Stimulated activated CD4-positive, alpha-beta T cell treated with anti-CD3 and anti-CD28 coated beads, Interleukin-1b, Interleukin-23, amount 100 ng/mL, for 1 hour (primary cell): ENCODE measurements at places on chromosomes 12 and 14.

DNA sequence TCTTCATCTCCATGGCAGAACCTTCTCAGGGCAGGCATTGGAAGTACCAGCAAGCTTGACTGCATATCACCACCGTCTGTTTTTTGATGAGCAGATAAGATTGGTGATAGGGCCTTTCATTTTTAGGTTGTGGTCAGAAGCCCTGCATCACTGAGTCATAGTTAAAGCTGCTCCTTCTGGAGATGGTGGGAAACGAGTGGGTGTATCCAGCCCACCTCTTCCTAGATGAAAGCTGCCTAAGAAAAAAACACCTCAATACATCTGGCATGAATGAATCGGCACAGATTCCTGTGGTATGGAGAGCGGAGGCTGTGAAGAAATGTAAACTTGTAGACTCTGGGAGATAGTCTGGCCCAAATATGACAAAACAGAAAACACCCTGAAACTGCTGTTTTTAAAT is 248.7 kb upstream of the EGLN3 start:
- no peak for DNase-seq

DNA sequence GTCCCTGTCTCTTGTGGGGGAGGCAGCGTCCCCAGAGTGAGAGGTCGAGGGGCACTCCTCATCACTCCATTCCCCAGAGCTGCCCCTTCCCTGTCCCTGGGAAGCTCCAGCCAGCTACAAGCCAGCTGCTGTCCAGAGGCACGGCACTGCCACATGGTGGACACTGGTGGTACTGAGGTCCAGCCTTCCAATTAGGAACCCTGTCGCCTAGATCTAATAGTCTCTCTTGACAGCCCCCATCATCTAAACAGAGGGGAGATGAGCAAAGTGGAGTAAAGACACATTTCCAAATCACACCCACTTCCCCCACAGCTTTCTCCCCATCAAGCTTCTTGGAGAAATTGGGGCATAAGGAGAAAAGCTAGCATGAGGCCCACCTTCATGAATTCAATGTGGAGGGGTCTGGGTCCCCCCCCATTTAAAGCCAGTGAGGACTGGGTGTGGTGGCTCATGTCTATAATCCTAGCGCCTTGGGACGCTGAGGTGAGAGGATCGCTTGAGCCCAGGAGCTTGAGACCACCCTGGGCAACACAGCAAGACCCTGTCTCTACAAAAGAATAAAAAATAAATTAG is 2.1 kb upstream of the INHBE start:
- DNase-seq = no peak

- DNase-seq = no peak
These were observed 799 bp downstream of the SLC38A6 start for GRCh38 chr14:60981633-60982455.

GRCh38 chr12:62215506-62215905 is 44.7 kb upstream of the USP15 start:
- no peak for DNase-seq

DNA sequence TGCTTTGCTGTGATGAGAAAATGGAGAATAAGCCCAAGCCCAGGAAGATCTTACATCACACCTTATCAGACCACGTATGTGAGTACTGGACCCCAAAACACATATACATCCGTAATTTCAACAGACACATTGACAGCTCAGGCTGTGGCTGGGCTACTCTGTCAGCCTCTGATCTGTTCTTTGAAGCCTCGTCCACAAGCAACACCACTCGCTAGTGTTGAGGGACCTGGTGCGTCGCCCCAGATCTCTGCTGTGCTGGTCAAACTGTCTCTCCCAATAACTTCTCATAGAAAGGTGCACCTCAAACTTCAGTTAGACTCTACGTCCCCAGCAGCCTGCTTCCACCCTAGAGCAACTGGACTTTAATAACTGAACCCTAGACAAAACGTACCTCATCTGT is 10.6 kb upstream of the SFSWAP start:
- no peak for DNase-seq

DNA sequence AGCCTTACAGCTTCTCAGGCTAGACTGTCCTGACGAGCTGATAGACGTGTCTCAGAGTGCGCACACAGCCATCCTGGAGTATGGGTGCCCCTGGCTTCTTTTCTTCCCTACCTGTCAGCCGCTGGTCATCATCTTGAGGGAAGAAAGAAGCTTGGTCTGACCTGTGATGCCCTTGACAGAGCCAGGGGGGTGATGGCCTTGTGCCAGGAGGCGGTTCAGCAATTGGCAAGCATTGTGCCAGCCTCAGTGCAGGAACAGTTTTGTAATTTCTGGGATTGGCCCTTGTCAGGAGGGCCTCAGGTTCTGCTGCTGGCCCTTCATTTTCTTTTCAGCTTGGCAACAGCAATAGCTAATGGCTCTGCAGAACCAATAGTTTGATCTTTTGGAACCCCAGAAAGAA is 80.1 kb downstream of the ADCK1 start:
- no peak for DNase-seq

DNA sequence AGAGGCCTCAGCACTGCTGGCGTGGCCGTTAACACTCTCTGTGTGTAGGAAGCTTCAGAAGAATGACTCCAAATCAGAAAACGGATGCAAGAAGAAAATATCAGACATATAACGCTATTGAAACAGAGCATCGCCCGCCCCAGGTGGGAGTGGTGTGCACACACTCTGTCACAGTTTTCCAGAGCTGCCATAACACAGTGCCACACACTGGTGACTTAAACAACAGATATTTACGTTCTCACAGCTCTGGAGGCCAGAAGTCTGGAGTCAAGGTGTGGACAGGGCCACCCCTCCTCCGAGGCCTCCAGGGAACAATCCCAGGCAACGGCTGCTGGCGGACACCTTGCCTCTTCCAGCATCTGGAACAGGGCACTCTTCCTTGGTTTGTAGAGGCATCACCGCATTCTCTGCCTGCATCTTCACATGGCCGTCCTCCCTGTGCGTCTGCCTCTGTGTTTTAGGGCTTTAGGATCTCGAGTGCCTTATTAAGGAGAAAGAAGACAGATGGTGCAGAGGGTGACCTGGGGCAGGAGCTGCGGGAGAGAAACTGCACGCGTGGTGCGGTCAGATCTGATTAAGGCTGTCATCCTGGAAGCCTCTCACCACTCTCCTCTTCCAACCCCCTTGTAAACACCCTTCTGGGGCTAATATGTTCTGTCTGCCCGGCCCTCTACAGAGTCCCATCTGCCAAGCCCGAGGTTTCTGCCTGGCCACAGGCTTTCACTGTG is 141.0 kb downstream of the SLC15A4 start:
- no peak for DNase-seq

- DNase-seq = no peak
These were observed 15.6 kb downstream of the CCER1 start for GRCh38 chr12:90939382-90939781.

DNA sequence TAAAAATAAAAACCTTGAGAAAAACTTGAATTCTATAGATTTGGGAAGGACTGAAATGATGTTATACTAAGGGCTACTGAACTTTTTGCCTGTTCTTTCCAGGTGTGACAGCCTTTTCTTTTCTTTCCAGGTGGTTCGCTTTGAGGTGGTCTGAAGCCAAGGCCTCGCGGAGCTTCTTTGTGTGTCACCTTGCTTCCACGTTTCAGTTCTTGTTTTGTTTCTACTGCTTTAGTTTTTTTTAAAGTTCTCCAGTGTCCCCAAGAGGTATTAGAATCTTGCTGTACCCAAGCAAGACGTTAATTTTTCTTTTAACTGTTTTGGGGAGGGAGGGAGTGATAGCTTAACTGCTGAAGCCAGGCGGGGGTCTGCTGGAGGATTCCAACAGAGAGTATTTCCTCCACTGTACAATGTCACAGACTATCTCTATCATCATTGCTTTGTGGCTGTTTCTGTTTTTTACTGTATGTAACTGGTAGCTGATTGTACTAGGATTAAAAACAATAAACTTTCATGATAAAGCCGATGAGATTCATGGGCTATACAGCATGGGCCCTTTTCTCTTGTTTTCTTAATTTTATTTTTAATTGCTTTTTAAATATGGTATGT is 40.2 kb downstream of the PROX2 start:
- DNase-seq = no peak

DNA sequence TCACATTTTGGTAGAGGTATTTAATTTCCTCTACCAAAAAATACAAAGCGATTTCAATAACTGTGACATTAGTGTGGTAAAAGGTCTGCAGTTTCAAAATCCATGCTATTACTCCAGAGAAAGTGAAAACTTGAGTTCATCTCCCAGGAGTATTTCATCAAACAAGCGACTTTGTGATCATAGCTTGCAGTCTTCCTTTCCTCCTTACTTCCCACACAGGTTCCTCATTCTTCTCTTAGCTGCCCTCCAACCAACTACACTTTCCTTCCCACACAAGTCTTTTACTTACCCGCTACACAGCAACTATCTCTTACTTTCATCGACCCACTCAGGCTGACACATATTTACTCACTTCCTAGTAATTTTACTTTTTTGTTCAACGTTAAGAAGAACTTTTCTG is 413.4 kb upstream of the USP15 start:
- DNase-seq = no peak

- DNase-seq = no peak
These were observed 18.7 kb downstream of the IQSEC3 start for GRCh38 chr12:85191-85666.

- no peak for DNase-seq
These were observed 86.8 kb downstream of the NUAK1 start for GRCh38 chr12:106051853-106052531.

GRCh38 chr12:82047446-82047845 is 288.3 kb upstream of the PPFIA2 start:
- no peak for DNase-seq

GRCh38 chr12:51391283-51392123 is at the start of gene GALNT6:
Gene GALNT6 (minus strand): TSS chr12:51391406. CDS start chr12:51379781, 11,625 bp downstream.
- peak; percentile 32 for DNase-seq

DNA sequence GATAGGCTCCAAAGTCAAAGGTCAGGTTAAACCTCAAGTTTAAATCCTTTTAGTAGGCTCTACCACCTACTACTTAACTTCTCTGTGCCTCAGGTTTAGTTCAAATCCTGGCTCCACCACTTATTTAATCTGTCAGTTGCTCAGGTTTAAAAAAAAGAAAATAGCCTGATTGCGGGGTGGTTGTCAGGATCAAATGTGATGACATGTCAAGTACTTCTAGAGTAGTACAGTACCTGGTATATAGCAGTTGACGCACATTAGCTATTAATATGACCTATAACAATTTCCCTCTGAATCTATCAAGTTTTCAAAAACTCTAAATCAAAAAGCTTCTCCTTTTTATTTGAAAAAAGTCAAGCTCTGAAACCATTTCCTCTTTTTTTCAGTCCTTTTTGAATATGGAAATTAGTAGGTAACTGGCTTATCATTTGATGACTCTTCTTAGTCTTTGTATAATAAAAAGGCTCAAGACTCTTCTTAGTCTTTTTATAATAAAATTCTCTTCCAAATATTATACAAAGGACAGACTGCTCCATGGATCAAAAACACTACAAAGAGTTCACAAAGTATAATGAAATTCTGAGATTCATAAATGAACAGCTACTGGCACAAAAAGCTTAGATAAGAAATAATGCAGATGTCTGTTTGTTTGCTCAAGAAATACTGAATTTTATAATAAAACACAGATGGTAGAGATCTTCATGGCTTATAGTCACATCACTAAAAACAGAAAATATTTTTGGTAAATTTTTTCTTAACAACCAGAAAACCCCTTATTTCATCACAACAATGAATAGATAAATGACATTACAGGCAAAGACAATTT is 5.0 kb downstream of the OSBPL8 start:
- no peak for DNase-seq

DNA sequence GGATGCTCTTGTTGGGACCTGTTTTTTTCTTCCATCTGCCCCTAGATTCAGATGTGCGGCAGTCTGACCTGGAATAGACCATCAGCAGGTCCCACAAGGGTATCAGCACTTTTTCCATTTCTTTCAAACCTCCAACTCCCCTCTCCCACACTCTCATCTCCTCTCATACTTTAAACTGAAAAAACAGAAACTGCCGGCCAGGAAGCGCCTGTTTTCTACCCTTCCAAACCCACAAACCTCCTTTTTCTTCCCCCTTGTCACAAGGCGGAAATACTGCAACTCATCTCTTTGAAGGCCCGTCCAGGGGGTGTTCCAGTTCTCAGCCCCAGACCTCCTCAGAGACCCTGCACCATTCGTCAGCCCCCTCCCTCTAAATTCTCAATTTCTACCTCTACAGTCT is 62.5 kb upstream of the FKBP4 start:
- DNase-seq = no peak

DNA sequence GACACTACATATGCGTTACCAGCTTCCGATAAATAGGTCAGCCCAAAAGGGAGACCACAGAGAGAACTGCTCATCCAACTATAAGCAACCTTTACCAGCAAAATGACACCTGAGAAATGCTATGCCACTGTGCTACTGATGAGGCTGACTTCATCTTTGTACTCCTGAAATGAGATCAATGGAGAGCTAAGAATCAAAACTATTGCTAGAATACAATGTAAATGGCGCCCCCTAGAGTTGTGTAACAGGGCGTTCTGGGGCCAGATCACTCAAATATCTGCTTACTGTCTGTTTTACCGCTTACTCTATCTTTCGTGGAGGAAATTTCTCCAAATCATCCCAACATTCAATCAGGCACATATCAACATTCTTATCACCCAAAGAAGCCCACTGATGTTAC is 4.6 kb downstream of the ZNF384 start:
- no peak for DNase-seq

- DNase-seq = no peak
These were observed 43.0 kb downstream of the SERPINA3 start for GRCh38 chr14:94655169-94655710.

DNA sequence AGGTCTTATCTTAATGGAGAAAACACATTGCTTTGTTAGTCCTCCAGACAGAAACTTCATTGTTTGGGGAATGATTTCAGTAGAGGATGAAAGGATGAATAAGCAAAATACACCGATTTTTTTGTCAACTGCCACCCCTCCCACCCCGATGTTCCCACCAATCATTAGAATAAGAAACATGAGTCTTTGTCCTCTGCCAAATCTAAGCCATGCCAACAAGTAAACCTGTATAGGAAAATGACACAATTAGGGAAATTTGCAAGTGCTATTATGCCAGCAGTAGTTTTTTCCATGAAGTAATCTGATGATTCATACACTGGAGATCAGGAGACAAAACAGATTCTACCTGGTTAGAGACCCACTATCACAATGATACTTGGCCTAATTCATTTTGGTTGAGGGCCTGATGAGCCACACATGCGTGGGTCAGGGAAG is 35.9 kb downstream of the FLRT2 start:
- DNase-seq = no peak

- DNase-seq = no peak
These were observed 17.0 kb downstream of the TBX3 start for GRCh38 chr12:114666746-114667668.

DNA sequence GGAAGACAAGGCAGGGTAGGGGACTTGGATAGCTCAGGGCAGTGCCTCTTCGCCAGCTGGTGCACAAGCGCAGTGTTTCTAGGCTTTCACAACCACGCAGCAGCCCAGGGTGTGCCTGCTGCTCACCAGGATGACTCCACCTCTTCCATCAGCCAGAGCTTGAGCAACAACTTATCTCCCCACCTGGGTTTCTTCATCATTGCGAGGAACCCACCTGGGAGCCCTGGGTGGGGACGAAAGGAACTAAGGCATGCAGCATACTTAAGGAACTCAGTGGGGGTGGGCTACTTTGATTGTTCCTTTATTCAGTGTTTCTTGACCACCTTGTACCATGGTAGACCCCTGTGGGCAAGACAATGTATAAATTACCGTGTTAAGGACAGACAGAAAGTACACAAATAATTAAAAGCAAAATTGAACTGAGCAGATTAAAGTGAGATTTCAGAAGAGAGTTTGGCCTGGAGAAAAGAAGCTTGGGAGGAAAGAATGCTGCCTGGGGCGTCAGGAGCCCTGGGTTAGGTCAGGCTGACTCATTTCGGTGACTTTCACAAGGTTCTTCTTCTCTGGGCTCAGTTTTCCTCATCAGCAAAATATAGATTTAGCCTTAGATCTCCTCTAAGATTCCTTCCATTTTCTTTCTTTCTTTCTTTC is 22.9 kb downstream of the KRT18 start:
- DNase-seq = no peak
